Renal cortex interstitium (tissue), 15 donors: ENCODE measurements at places on chromosomes 4 and X. TPM values are rescaled to one million over a fixed set of nuclear protein-coding genes. Genes with fewer than 3 reads are reported as not detected.

HDAC8 gene
- polyA plus RNA-seq = 40.8 TPM

SORCS2 gene
- 8.3 TPM for polyA plus RNA-seq

PLS3 gene
- polyA plus RNA-seq = 264 TPM

FHIP1A gene
- 4.0 TPM for polyA plus RNA-seq

FABP2 gene
- not detected for polyA plus RNA-seq

RASGEF1B gene
- 13.0 TPM for polyA plus RNA-seq

MTMR8 gene
- polyA plus RNA-seq = 2.4 TPM

PUDP gene
- polyA plus RNA-seq = 21.6 TPM

GPR143 gene
- polyA plus RNA-seq = 11.9 TPM

DCLK2 gene
- polyA plus RNA-seq = 10.8 TPM

TMEM144 gene
- polyA plus RNA-seq = 5.5 TPM

DUSP21 gene
- polyA plus RNA-seq = not detected

FRMPD4 gene
- polyA plus RNA-seq = 0.16 TPM

GYPE gene
- 2.5 TPM for polyA plus RNA-seq

CCDC160 gene
- polyA plus RNA-seq = 12.8 TPM

GRPR gene
- polyA plus RNA-seq = 0.20 TPM

TENM3 gene
- 16.6 TPM for polyA plus RNA-seq

TENT5D gene
- polyA plus RNA-seq = 0.06 TPM

CCDC110 gene
- polyA plus RNA-seq = 3.4 TPM

GYG2 gene
- polyA plus RNA-seq = 18.6 TPM

MAGED4B gene
- polyA plus RNA-seq = 66.5 TPM

CFP gene
- polyA plus RNA-seq = 3.0 TPM

C4orf36 gene
- polyA plus RNA-seq = 1.4 TPM

C4orf51 gene
- polyA plus RNA-seq = not detected

VCX3B gene
- polyA plus RNA-seq = 0.34 TPM

PAGE4 gene
- 0.44 TPM for polyA plus RNA-seq

PASD1 gene
- polyA plus RNA-seq = not detected

FRMD7 gene
- 1.2 TPM for polyA plus RNA-seq

STK26 gene
- polyA plus RNA-seq = 8.8 TPM

FRMPD3 gene
- 0.22 TPM for polyA plus RNA-seq

ADAM29 gene
- 0.09 TPM for polyA plus RNA-seq

SCARB2 gene
- polyA plus RNA-seq = 170 TPM

CENPVL2 gene
- 0.22 TPM for polyA plus RNA-seq

BBS12 gene
- polyA plus RNA-seq = 13.3 TPM

SGCB gene
- 46.2 TPM for polyA plus RNA-seq

RTL9 gene
- polyA plus RNA-seq = 0.32 TPM

KDR gene
- 43.8 TPM for polyA plus RNA-seq

CPLX1 gene
- 3.2 TPM for polyA plus RNA-seq

TAF1 gene
- polyA plus RNA-seq = 45.2 TPM

HSPA4L gene
- polyA plus RNA-seq = 15.5 TPM
